ENCODE measurements at places on chromosomes 2 and 18.

- DNase-seq: no peak
Measured at GRCh38 chr2:138503087-138503442, 1.5 kb downstream of the SPOPL start.

DNA sequence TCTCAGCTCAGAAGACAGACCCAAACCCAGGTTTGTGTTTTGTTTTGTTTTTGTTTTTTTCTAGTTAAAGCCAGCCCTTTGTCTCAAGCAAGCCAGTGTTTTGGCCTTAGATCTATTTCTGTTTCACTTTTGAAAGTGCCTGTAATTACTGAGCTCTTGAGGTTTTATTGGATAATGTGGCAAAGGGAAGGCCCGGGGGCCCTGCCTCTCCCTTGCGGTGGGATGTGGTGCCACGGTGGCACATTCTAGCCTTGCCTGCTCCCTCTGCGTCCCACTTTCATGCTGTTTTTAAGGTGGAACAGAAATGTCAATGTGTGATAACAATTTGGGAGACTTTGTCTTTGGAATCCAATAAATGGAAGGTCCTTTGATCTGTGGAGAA, 2.5 kb downstream of the HPCAL1 start:
- no peak for DNase-seq

DNA sequence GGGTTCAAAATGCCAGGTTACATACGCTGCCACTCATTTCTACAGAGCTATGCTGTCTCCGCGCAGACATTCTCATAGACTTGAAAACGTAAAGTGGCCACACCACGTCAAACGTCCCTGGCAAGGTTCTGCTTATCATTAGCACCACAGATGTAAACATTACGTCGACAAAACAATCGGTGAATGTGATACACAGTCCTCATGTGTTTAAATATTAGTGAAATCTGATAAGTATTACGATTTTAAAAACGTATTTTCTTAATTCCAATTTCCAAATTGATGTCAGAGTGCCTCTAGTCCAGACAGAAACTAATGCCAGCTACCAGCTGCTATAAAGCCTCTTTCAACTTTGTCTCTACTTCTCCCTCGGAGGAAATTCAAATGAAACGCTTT, 1.2 kb downstream of the STK17B start:
- DNase-seq: peak; percentile 4

DNA sequence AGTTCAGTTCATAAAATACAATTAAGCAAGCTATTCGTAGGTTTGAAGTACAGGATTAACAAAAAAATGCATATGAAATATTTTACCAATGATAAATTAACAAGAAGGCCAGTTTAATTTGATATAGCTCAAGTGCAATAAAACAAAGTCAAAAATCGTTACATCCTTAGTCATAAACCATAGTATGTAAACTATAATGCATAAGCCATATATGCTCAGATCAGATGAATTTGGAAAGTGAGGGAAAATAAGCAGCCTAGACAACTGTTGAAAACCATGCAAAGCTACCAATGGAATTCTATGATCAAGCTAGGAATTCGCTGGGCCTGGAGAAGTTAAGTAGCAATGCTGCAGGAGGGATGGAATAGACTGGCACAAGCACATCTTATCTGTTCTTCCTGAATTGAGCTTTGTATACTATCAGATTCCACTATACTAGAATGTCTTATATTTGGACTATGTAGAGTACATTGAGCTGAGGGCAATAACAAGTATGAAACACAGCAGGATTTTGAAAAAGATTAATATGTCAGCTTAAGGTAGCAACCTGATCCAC, 682.0 kb downstream of the IRS1 start:
- peak; percentile 26 for DNase-seq

GRCh38 chr2:154978244-154978643, 279.7 kb downstream of the KCNJ3 start:
- DNase-seq: no peak

DNA sequence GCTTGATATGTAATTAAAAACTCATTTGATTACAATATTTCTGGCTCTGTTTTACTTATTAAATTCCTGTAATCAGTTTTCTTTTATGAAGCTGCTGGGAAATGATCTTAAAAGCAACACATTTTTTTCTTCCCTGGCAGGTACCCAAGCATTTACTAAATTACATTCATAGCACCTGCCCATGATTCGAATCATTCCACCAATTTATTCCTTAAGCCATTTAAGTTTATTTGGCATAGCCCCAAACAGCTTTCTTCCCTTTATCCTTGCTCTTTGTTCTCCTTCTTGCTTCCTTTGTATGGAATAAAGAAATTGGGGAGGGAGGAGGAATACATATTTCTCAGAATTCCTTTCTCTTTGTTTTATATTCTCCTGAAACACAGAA, 241.3 kb downstream of the AGPS start:
- DNase-seq: no peak

DNA sequence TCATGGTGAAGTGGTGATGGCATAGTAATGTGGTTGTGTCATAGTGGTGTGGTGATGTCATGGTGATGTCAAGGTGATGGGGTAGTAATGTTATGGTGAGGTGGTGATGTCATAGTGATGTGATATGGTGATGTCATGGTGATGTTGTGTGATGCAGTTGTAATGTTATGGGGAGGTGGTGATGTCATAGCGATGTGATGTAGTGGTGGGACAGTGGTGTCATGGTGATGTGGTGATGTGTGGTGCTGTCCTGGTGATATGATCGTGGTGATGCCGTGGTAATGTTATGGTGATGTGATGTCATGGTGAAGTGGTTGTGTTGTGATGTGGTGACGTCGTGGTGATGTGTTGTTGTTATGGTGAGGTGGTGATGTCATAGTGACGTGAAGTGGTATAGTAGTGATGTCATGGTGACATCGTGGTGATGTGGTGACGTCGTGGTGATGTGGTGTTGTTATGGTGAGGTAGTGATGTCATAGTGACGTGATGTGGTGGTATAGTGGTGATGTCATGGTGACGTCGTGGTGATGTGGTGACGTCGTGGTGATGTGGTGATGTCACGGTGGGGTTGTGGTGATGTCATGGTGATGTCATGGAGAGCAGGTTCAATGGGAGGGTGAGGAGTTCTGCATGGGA, 242.7 kb upstream of the MYT1L start:
- no peak for DNase-seq

DNA sequence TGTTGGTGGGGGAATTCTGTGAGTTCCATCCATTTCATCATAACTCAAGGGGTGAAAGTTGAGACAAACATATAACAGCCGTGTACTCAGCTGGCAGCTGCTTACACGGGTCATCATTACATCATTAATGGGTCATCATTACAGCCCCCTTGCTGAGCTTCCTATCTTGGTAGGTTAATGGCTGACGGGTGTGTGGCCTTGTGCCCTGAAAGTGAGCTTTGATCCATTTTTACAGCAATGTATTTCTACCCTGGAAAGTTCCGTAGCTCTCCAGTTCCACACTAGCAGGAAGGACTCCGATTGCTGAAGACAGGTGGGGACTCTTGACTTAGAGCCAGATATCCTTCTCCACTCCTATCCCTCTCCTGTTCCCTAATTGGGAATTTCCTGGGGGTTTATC, 105.2 kb upstream of the DLX2 start:
- DNase-seq: no peak

DNA sequence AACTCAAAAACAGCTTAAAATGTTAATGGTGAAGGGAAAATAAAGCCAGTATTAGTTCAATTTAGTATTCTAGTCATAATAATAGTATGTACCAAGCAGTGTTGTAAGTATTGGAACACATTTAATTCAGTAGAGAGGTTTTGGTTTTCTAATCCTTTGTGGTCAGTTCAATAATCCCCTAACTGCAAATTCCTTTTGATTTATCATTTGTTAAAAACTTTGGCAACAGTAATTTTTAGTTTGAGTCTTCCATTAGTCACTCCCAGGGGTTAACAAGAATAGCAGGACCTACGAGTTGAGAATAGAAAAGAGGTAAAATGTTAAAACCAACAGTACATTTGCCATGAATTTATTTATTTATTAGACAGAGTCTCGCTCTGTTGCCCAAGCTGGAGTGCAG, 10.7 kb downstream of the MRPL44 start:
- no peak for DNase-seq

GRCh38 chr2:191321861-191322662, 76.9 kb downstream of the MYO1B start:
- DNase-seq: no peak

DNA sequence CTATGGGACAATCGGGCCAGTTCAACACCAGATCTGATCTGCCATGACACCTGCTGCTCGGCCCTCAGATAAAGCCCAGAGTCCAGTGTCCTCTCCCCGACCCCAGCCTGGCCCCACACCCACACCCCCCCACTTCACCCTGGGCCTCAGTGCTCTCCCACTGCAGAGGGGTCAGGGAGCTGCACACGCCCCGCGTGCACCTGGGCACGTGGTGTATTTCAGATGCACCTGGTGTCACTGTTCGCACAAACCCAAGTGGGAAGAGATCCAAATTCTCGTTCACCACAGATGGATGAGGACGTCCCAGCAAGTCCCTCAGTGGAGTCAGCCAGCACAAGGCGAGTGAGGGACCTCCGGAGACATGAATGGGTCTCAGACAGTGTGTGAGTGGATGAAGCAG, 161.3 kb downstream of the RTP5 start:
- no peak for DNase-seq

- no peak for DNase-seq
Measured at GRCh38 chr18:51617167-51617566, 419.7 kb upstream of the MEX3C start.

DNA sequence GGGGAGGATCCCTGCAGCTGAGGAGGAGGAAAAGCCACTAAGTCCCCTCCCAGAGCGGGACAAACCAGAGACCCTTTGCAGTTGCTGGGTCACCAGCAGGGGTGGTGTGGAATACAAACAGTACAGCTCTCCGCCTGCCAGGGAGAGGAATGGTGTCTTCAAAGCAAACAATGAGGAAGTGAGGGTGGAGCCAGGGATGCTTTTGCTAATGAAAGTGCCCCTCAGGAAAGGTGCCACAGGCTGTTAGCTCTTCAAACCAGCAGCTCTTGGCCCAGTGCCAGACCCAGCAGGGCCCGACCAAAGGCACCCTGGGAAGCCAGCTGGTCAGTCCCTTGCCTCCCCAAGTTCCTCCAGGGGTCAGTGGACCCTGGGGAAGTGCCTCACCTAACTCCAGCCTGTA, 102.8 kb downstream of the HIBCH start:
- no peak for DNase-seq

GRCh38 chr2:2566396-2567323, 235.6 kb upstream of the MYT1L start:
- no peak for DNase-seq

DNA sequence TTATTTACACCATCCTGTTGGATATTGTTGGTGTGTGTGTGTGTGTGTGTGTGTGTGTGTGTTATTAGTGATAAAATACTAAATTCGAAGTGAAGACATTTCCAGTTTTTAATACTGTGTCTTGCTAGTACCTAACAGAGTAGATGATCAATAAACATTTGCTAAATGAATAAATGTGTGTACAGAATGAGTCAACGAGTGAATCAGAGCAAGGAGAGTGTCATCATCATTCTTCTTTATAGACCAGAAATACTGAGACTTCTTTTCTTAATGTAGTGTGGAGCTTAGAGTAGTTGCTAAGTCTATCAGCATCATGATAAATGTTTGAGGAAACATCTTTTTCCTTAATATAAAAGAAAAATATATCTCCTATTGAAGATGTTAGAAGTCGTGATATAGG, 169.7 kb upstream of the SATB2 start:
- DNase-seq: no peak

DNA sequence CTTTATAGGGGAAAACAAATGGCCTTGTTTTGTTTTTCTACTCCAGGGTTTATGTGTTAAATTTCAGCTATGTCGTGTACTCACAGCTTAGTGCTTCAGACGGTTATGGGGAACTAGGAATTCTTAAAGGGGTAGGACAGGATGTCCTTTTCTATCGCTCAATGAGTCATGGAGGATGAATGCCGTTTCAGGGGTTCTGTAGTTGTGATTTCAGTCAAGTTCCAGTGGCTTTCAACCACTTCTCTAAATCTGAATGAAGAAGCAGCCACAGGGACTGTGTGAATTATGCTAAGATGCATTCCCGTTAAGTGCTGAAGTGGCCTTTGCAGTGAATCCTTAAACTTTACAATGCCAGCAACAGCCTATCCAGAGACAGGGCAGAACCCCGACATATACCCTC, 1231.7 kb upstream of the ZEB2 start:
- DNase-seq: no peak
